ENCODE measurements at places on chromosomes 3 and 15.
A peak's percentile ranks its signal among the peaks of the same experiment; 100 is the strongest.

GRCh38 chr3:94896994-94897393 lies 834.1 kb downstream of the NSUN3 start:
- no peak for DNase-seq

- DNase-seq = no peak
These were observed 29.7 kb upstream of the NDUFB4 start for GRCh38 chr3:120566243-120566975.

- DNase-seq = no peak
These were observed 417.8 kb upstream of the GBE1 start for GRCh38 chr3:82179291-82179690.

DNA sequence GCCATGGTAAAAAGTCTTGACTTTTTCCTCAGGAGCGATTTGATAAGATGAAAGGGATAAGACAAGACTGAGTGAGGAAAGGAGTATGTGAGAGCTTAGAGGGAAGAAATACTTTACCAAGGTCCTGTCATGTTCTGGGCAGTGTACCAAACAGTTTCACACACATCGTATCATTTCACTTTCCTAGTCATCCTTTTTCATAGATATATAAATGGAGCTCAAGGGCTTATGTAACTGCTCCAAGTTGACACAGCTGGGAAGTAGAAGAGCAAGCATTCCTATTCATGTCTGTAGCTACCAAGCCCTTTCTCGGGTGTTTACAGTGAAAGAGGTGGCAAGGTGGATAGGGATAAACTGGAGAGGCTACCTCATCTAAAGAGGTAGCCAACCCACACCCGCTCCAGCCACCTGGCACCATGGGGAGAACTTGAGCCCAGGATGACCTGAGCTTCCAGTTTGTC lies 57.4 kb downstream of the MRPS25 start:
- no peak for DNase-seq

- DNase-seq = no peak
These were observed 49.7 kb downstream of the MAGEF1 start for GRCh38 chr3:184662187-184662586.

GRCh38 chr3:102457644-102458043 lies 22.8 kb downstream of the ZPLD1 start:
- DNase-seq = no peak

DNA sequence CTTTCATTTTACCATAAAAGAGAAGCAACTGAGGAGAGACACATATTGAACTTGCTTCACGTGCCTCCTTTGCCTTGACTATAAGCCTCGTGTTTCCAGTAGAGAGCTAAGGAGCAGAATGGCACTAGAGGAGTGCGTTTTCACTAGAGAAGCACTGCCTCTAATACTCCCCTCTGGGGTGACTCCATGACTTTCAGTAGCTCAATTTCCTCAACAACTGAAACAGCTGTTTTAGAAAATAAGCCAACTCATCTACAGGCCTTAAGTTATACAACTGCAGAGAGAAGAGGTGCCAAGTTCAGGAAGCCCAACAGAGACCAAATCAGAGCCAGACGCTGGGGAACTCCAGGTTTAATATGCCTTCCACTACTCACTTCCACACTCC lies 1.9 kb downstream of the UBP1 start:
- no peak for DNase-seq

GRCh38 chr3:117548600-117548999 lies 839.0 kb downstream of the TUSC7 start:
- DNase-seq = no peak

DNA sequence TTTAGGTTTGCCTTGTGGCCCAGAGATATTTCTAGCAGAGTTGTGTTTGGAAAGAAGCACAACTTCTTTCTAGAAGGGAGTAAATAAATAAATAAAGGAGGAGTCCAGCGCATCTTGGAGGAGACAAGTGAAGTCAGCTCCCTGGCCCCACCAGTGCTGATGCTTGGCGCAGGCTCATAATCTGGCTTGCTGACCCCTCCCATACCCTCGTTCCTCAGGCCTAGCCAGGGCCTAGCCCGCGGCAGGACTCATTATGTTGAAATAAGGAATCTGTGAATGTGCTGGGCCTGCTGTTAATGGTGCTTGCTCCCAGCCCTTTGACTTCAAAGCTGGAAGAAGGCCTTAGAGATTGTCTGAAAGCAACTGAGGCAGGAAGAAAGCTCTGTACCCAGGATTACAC lies 3.1 kb downstream of the ZNF710 start:
- no peak for DNase-seq

GRCh38 chr15:73851689-73852088 lies 21.7 kb upstream of the TBC1D21 start:
- DNase-seq = no peak

DNA sequence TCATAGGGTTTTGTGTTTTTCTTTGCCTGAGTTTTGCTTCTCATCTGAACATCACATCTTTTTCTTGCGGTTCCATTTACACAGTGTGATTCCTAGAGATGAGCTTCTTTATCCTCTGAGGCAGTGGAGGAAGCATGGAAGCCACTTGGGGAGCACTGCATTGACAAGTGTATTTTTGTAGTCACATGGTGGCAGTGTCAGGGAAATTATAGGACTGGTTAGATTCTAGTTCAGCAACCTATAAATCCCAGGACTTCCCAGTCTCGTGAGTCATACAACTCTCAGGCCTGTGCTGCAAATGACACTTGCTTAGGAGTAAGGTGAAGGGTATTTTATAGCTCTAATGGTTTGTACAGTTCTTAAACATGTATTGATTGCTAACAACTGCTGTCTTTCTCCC lies 58.4 kb downstream of the RBM6 start:
- DNase-seq = no peak

DNA sequence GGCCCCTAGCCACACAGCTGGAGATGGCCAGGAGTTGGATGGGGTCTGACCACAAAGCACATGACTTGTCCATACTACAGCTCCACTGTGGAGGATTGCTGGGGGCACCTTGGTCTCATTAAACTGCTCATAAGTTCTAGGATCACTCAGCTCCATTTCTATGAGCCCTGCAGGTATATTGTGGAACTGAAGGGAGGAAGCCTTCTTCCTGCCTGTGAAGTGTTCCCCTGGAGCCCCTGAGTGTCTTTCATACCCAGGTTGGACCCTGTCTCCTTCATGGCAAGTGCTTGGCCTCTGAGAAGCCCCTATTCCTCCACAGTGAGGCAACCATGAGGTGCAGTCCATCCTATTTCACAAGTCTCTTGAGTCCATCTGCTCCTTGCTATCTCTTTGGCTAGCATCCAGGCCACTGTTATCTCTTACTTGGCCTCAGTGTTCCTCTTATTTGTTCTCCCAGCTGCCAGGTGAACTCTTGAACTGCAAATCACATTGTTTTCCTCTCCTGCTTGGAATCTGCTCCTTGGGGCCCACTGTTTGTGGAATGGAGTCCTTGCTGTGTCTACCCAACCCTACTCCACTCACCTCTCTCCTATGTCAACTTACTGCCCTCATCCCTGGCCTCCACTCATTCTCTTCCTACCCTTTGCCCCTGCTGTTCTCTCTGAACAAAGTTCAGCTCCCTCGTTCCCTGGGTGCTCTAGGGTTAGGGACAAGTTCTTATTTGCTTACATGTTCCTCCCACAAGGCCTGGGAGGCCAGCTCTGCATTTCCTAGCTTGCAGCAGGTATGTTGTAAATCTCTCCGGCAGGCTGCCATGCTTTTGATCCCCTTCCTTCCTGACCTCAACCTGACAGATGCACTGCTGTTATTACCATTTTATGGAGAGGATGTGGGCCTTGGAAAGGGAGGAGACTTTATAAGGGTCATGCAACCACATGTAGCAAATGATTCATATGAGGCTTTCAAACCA lies 1.2 kb downstream of the ACOX2 start:
- DNase-seq = no peak

- DNase-seq = no peak
These were observed 54.1 kb downstream of the SCN5A start for GRCh38 chr3:38595393-38595792.

DNA sequence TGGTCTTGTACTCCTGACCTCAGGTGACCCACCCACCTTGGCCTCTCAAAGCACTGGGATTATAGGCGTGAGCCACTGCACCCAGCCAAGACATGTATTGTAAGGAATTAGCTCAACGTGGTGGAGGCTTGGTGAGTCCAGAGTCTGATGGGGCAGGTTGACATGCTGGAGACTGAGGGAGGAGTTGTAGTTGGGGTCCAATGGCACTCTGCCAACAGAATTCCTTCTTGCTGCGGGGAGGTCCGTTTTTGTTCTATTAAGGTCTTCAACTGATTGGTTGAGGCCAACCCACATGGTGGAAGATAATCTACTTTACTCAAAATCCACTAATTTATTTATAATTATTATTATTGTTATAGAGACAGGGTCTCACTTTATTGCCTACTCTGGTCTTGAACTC lies 30.1 kb downstream of the PLA2G4D start:
- no peak for DNase-seq

- no peak for DNase-seq
These were observed 402.9 kb downstream of the IL20RB start for GRCh38 chr3:137360531-137361201.

GRCh38 chr3:53816425-53816824 lies 29.8 kb downstream of the CHDH start:
- DNase-seq = no peak

DNA sequence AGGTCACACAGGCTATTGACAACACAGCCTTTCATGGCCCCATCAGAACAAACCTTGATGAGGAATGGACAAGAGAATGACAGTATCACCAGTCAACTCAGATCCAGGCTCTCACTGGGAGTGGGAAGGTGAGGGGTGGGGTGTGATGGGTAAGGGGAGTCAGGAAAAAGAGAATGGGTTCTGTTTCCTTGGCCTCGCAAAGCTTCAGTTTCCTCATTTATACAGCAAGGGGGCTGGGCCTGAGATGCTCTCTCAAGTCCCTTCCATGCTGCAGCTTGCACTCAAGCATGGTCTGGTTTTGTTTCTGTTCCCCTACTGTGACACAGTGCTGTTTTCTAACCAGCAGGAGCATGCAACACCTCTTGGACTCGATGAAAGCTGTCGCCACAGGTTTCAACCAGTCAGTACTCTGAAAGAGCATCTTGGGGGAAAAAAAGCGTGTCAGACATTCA lies 65.7 kb upstream of the IL12A start:
- no peak for DNase-seq

- DNase-seq = no peak
These were observed 111.7 kb downstream of the FNDC3B start for GRCh38 chr3:172150913-172151650.

DNA sequence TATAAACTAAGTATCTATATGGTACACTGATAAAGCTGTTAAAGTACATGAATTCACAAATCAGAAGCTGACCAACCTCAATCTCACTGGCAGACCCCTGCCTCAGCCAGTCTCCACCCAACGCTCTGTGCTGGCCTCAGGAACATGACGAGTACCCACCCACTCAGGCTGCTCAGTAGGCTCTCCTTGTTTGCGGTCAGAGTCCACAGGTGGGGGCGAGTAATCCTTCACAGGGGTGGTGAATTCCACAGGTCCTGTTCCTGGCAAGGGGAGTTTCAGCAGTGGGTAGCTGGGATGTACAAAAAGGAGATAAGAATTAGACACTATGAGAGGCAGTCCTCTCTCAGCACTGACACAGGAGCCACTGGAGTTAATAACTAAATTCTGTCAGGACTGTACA lies 40.9 kb downstream of the SCAP start:
- no peak for DNase-seq

- DNase-seq = no peak
These were observed 69.4 kb downstream of the B3GALNT1 start for GRCh38 chr3:161035711-161036110.

- no peak for DNase-seq
These were observed 83.8 kb upstream of the SUCLG2 start for GRCh38 chr3:67737906-67738865.

DNA sequence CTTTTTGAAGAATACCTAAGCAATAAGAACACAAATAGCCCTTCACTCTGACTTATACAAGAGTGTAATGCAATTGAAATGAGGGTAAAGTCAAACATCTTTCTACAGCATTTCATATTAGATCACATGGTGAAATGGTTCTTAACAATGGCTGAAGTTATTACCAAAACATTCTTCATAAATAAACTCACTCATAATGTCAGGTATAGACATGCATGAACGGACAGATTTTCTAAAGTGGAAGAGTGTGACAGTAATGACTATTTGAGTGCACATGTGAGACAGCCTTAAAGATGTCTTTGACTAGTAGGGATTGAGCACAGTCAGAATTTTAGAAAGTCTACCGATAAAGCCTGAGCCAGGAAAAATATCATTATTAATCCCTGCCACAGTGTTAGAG lies 471.0 kb downstream of the ZPLD1 start:
- DNase-seq = no peak

DNA sequence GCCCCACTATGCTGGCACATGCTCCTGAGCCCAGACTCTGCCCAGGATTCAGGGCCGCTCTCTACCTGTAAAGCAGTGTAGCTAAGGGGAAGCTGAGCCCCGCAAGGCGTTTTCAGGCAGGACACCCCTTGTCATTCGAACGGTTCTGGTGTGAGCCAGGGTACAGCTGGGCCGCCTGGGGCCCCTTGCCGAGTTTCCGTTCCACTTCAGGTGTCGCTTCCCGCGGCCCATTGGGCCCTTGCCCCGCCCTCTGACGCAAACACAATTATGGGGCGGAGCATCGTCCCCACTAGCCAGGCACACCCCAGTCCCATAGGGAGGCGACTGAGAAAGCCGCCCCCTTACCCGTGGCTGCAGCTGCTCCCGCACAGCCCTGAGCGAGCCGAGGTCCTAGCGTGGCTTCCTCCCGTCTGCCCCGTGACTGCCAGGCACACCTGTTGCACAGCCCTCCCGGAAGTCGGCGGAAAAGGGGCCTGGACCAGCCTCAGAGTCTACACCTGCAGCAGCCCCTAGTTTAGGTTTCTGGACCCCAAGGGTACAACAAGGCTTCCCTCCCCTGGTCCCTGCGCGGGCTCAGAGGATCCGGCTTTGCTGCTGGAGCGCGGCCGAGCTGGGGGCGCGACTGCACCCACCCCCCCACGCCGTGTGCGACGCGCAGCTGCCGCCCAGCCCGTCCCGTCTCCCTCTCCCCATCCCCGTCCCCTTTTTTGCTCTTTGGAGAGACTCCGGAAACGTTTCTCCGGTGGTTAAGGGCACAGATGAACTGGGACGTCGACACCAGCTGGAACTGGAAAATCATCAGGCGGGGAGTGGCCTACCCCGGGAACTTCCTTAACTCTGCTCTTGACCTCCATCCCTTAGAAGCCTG lies at the start of gene PLSCR2:
TSS of gene PLSCR2 (minus strand) at position 412 of the 868 bp plus-strand sequence. CDS start 9,657 bp downstream, outside the sequence.
- peak; percentile 68 for DNase-seq

GRCh38 chr3:9024341-9024740 lies 61.1 kb upstream of the RAD18 start:
- DNase-seq = no peak

GRCh38 chr3:190076136-190076535 lies 44.6 kb downstream of the P3H2 start:
- no peak for DNase-seq

- DNase-seq = no peak
These were observed 5.7 kb upstream of the CHRNA3 start for GRCh38 chr15:78626381-78626995.

DNA sequence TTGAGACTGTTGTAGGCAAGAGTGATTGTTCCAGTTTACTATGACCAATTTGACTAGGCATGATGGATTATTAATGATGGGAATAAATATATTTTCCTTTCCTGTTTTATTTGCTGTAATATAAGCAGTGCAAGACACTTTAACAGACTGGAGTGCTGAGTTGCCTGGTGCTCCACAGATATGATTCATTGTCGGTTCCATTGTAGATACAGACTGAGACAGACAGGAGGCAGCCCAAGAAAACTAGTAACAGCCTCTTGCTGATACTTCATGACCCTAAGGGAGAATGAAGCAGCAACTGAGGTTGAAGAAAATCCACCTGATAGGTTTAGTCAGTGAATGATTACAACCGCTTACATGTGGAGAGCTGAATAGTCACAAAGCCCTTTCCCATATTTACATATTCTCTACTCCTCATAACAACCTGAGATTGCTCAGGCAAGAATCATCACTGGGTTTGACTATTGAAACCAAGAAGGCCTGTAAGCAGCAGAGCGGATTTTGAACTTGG lies 235.1 kb upstream of the TPRG1 start:
- no peak for DNase-seq

GRCh38 chr3:183161552-183162336 lies 790 bp downstream of the LAMP3 start:
- no peak for DNase-seq

Measured in CD8-positive, alpha-beta memory T cell (primary cell).